ENCODE measurements at places on chromosomes 6 and 20.
A peak's percentile ranks its signal among the peaks of the same experiment; 100 is the strongest.

- DNase-seq = no peak
These were observed 15.2 kb downstream of the COL19A1 start for GRCh38 chr6:69881322-69882151.

DNA sequence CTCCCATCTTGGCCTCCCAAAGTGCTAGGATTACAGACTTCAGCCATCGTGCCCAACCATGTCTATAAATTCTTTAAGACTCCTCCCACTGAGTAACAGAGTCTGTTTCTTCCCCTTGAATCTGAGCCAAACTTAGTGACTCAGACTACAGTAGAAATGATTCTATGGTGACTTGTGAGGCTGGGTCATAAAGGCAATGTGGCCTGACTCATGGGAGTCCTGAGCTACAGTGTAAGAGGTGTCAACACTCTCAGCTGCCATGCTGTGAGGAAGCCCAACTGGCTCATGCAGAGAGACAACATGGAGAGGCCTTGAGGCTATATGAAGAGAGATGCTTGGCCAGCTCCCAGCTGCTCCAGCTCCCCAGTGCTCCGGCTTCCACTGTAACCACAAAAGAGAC lies 5.2 kb upstream of the NRSN2 start:
- no peak for DNase-seq

DNA sequence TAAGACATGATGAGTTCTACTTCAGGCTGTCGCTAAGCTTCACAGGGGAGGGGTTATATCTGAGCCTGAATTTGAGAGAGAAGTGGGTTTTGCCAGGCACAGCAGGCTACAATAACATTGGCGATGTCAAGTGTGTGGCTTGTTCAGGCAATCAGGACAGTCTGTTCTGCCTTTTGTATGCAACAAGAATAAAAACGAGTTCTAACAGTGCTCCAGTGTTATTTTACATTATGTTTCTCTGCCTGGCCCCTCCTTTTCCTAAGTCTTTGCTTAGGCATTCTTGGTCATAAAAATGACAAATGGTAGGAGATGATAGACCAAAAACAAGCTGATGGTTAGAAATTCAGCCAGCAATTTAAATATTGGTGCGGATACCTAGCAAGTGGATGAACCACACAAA lies 26.8 kb downstream of the PAQR8 start:
- DNase-seq = no peak

DNA sequence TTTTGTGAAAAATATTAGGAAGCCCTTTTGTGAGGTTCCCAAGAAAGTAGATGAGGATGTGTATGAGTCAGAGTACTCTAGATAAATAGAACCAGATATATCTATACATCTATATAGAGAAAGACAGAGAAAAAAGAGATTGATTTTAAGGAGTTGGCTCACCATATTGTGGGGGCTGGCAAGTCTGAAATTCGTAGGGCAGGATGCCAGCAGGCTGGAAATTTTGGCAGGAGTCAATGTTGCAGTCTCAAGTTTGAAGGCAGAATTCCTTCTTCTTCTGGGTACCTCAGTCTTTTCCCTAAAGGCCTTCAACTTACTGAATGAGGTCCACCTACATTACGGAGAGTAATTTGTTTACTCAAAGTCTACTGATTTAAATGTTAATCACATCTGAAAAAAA lies 65.3 kb upstream of the SAMD3 start:
- no peak for DNase-seq

DNA sequence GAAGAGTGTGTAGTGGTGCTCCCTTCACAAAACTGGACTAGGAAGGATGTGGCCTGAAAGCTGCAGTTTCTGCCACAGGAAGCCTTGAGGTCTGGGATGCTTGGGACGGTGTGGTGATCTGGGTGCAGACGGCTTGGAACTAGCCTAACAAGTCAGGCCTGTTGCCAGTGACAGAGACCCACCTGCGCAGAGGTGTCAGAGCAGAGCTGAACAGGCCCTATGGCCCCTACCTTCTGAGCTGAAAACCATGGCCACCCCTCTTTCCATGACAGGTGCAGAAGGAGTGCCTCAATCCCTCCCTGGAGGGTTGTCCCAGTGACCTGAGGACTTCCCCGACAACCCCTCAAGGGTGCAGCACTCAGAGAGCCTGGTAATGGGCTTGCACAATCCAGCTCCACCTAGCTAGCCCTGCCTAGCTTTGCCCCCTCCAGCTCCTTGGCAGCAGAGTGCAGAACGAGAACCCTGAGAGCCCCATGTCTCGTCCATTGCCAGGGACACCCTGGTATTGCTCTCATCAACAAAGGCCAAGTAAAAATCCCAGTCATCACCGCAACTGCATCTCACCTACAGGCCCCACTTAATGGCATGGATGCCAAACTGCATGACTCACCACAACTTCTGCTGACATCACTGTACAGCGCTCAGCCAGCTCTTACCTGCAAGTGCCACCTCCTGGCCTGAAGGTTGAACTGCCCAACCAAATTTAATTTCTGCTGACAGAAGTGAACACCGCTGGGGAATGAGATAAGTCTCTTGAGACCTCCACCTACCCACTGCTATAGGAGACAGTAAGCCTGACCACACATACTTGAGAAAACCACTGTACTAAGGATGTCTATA lies 563.1 kb downstream of the TFAP2A start:
- no peak for DNase-seq

- DNase-seq = no peak
These were observed 1127.0 kb upstream of the MAP3K7 start for GRCh38 chr6:91713911-91714310.

DNA sequence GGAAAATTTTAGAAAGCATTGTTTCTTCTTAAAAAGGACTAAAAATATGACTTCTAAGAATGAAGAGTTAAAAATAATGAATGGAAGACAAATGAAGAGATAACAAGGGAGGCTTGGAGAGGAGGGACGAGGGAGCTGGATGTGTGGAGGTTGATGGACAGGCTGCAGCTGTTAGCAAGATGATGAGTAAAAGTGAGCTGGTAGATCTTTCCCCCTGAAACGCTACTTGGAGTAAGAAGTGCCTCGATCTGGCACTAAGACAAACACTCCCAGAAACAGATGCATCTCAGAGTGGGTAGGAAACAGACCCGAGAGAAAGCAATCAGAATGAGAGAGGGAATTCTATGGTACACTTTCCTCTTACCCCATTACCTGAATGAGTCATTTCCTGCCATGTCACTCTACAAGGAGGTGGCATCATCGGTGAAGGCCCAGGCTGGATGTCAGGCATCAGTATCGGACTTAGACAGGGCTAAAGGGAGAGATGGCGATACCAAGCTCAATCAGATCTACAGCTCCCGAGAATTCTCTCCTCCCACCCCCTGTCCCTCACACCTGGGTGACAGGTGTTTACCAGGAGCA lies 154.1 kb upstream of the BMP2 start:
- DNase-seq = no peak

- no peak for DNase-seq
These were observed 268.8 kb downstream of the ARID1B start for GRCh38 chr6:157045831-157046454.

DNA sequence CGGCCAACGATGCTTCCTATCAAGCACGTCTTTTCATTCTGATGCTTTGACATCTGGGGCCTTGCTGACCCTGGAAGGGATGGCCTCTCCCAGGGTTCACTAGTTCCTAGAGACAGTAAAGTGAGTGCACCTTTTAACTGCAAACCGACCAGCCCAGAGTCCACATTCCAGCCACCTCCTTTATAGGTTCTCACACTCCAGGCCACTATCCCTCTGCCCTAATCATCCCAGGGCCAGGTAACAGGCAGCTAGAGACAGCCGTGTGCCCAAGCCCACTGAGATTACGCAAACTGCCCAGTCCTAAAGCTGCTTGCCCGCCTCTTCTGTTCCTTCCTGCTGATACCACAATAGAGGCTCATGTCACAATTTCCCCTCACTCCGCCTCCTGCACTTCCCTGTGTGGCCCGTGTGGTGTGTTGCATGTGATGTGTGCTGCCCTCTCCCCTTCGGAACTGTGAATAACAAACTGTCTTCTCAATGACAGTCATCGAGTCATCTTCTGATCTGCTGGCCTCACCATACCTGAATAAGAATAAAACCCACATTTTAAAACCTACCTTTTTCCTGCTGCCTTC lies 123.7 kb upstream of the EXOC2 start:
- no peak for DNase-seq

DNA sequence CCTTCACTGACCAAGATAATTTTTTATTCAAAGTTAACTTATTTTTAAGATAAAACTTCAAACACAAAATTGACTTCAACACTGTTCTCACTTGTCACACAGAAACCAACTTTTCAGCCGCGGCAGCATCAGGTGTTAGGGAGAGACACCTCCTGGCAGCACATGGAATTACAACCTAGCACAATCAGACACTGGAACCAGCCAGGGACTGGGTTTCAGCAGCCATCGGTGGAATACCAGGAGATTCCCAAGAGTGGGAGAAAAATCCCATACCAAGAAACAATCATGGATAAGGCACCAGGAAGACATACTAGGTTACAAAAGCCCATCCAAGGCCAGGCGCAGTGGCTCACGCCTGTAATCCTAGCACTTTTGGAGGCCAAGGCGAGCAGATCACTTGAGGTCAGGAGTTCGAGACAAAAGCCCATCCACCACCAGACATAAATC lies 70.0 kb downstream of the SNX5 start:
- DNase-seq = peak; percentile 29

DNA sequence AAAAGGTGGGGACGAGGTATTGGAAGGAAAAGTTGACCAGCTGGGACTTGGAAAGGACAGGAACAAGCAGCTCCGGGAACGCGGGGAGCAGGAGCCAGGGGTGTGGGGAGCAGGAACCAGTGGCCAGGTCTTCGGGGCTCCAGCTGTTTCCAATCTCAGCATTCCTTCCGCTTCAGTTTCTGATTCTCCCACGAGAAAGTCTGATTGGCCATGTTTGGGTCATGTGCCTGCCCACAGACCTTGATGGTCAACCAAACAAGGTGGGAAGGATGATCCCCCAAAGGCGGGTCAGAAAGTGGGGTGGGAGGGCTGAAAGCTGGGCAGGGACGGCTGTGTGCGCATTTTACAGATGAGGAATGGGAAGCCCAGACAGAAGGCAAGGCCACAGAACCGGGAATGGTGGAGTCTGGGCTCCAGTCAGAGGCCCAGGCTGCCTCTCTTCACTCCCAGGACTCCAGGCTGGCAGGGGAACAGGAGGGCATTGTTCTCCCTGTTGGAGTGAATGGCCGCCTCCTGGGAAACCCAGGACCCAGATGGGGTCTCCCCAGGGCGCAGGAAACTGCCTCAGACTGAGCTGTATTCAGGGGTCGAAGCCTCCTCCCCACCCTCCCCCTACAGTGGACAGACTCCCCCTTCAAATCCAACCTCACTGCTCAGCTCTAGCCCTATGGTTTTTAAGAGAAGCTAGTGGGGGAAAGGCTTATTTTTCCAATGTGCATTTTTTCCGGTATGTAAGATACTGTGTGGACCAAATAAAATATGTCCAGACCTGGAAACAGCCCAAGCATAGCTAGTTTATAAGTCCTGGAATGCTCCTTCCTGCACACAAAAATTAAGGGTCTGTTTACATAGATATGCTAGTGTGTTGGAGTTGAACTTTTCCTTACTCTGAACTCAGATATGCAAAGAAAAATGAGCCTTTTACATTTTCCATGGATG lies 12.2 kb upstream of the PTGIS start:
- no peak for DNase-seq

- DNase-seq = no peak
These were observed 63.9 kb upstream of the NHSL1 start for GRCh38 chr6:138563231-138563630.

GRCh38 chr6:27503436-27504030 lies 30.6 kb upstream of the ZNF184 start:
- DNase-seq = peak; percentile 61

GRCh38 chr6:109311471-109311870 lies 70.8 kb downstream of the CD164 start:
- DNase-seq = no peak

DNA sequence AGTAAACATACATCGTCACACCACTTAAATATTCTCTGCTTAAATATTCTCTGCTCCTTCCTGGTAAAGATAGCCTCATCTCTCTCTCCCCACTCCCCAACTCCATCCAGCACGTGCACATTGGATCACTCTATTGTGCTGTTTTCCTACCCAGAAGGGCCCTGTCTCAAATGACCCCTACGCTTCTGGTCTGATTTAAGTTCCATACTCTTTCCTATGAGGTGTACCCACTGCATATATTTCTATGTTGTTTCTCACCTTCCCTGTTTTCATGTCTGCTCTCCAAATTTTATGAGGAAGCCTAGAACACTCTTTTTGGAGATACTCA lies 53.7 kb downstream of the HFE start:
- DNase-seq = no peak

DNA sequence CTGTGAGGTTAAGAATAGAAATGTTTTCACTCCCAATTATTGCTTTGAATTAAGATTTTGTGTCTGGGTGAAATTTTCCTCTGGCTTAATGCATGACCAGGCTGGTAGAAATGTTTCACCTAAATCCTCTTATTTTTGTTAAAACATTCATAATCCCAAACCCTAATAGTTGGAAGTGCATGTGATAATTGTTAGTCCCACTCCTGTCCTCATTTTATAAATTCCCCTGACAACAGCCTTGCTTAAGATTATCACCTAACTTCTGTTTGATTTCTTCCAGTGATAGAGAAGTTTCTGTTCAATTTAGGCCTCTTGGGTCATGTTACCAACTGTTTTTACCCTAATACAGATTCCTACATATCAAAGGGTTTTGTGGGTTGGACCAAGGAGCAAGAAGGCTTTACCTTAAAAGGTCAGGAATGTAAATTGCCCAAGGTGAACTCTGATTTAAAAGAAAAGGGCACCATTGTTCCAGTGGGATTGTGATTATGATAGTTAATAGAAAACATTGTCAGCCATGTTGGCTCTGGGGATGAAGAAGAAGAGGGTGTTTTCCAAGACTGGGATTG lies 158.7 kb upstream of the CENPW start:
- DNase-seq = no peak

GRCh38 chr20:59165891-59166709 lies 2.5 kb downstream of the ZNF831 start:
- no peak for DNase-seq

DNA sequence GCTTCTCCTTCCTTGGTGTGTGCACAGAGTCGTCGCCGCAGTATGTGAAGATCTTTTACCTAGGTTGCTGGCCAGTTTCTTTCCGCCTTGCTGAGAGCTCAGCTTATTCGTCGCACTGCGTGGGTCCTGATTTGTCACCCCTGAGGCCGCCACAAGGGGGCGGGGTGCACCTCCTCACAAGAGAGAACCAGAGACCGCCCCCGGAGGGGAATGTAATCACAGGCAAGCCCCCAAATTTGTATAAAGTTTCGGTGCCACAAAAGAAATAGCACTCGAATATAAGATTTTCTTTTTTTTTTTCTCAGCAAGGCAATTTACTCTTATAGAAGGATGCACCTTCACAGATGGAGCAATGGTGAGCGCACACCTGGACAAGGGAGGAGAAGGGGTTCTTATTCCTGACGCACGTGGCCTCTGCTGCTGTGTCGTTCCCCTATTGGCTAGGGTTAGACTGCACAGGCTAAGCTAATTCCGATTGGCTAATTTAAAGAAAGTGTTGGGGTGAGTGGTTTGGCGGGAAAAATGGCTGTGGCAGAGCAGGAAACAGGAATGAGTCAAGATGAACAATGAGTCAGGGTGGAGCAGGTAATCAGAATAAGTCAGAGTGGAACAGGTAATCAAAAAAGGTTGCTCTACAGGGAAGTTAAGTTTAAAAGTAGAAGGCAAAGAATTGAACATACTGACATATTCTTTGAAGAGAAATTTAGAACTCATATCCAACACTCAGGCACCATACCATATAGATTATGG lies 19.5 kb downstream of the NCOA3 start:
- DNase-seq = no peak

- DNase-seq = no peak
These were observed 4.4 kb downstream of the APMAP start for GRCh38 chr20:24987873-24988835.

Data from stimulated activated CD4-positive, alpha-beta T cell treated with anti-CD3 and anti-CD28 coated beads, Interleukin-15, amount 100 ng/mL, for 1 hour (primary cell).